Bone marrow (tissue), 2 donors: ENCODE measurements at places on chromosomes 3 and 15.

DNA sequence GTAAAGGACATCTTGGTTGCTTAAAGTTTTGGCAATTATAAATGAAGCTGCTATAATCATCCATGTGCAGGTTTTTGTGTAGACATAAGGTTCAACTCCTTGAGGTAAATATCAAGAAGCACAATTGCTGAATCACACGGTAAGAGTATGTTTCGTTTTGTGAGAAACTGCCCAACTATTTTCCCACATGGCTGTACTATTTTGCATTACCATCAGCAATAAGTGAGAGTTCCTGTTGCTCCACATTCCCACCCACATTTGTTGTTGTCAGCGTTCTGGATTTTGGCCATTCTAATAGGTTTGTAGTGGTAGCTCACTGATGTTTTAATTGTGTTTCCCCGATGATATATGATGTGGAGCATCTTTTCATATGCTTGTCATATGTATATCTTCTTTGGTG, 118.5 kb upstream of the KCNMB2 start:
- no peak for DNase-seq

DNA sequence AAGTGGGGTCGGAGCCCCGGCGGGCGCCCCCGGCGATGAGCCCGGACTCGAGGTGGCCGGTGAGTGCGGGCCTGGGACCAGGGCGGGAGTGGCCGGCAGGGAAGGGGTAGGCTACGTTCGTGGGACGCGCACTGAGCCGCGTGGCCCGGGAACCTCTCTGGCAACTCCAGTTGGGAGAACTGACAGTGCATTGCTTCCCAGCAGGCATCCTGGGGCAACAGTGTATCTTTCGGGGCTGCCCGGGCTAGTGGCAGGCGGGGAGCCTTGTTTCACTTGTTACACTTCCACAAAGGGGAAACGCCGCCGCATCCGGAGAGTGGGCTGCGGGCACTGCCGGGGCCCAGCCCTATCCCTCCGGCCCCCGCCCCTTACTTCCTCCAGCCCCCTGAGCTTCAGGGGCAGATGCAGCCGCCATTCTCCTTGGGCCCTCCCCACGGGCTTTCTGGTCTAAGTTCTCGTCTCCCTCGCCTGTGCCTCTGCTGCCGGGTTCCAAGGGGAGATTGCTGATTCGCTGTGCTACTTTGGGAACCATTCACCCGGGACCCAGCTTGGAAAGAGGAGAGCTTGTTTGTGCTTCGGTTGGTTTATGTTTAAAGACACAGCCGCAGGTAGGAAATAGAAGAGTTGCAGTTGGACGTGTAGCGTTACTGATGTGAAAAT, 675 bp downstream of the BRPF1 start:
- peak; percentile 34 for DNase-seq

- no peak for DNase-seq
Observed at GRCh38 chr3:23915537-23916108, 1.2 kb downstream of the NKIRAS1 start.

GRCh38 chr3:5298453-5298852, 110.9 kb downstream of the EDEM1 start:
- DNase-seq, result no peak

GRCh38 chr3:43399034-43399433, 112.7 kb downstream of the SNRK start:
- DNase-seq, result no peak

- DNase-seq, result no peak
Observed at GRCh38 chr15:79179108-79179561, 88.6 kb upstream of the RASGRF1 start.

GRCh38 chr3:23806534-23807423, 1.0 kb downstream of the UBE2E1 start:
- peak; percentile 28 for DNase-seq

GRCh38 chr15:52069559-52069958, 43.0 kb downstream of the BCL2L10 start:
- no peak for DNase-seq

- DNase-seq, result no peak
Observed at GRCh38 chr15:42160136-42160535, 3.7 kb upstream of the PLA2G4F start.

DNA sequence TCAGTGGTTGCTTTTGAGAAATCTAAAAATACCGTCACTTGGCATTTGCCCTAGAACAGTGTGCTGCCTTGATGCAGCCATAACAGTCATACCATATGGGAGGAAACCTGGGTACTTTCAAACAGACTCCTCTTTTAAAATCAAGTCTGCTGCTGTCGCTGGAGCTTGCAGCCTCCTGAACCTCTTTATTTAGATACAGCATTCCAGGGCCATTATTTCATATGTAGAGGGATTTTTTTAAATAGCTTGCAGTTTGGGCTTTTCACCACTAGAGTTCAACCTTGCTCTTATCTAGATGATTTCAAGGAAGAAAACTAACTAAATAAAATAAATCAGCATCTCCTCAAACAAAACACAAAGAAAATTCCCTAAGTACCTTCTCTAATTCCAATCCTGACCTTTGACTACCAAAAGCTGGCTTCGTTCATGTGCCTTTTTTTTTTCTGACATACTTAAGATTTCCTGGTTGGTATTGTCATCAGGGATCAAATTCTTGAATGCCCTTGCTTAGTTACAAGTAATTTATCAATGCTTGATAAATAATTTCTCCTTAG, 111.6 kb downstream of the KBTBD8 start:
- DNase-seq, result no peak

DNA sequence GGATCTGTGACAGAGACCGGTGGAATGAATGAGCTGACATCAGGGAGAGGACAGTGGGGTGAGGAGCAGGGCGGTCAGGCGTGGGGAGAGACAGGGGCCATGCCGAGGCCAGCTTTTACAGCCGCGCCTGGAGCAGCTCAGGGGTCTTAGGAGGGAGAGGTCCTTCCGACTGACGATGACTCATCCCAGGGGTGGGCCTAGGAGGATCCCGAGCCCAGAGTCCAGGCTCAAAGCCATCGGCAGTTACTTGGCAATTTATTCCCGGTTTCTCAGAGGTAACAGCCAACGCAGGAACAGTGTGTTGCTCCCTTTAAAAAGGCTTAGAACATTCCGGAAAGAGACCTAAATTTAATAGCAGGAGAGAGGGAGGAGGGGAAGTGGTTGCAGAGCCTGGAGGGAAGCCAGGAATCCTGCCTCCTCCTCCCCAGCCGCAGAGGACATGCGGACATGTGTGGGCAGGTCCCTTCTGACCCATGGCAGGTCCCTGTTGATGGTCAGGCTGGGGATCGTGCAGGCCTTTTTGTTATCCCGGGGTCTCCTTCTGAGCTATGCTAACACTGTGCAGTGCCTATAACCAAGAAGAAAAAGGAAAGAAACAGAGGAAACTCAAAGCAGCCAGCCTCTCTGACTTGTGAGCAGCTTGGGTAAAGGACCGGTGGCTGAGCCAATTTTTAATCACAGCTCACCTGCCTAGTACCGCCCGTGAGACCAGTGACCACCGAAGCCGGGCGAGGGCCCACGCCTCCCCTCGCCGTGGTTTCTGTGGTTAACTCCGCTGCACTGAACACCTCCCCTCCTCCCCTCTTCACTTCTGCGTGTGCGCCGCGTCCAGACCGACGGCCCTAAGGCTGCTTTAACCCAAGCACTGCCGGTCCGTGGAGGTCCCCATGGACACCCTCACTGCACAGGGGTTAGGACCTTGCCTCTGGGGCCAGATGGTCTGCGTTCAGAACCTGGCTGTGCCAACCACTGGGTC, 392.4 kb upstream of the PROK2 start:
- no peak for DNase-seq
